ENCODE measurements at places on chromosomes 1 and 21.

- no peak for DNase-seq
Observed at GRCh38 chr1:21663951-21664805, 5.0 kb downstream of the RAP1GAP start.

GRCh38 chr1:229108598-229109201 is 162.2 kb upstream of the RAB4A start:
- no peak for DNase-seq

- DNase-seq: no peak
Observed at GRCh38 chr1:234559152-234559901, 50.7 kb downstream of the IRF2BP2 start.

DNA sequence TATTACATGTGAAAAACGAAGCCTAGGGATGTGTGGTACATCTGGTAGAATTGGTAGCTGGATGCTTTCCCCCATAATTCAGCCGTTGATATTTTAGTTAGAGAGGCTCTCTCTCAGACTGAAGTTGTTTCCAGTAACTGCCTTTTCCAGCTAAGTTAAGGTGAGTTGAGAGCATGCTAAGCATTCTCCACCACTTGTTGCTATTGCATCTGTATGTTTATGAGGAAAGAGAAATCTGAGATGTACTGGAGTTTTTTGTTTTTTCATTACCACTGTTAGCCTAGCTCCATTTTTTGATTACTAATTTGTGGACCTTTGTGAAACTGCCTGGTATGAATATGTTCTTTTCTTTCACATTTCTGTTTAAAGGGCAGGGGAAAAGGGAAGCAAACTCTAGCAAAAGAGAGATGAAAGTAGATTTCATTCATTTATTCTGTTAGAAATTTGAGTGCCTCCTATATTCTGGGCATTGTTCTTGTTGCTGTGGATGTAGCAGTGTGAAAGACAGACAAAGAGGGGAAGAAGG is 189.9 kb upstream of the CACYBP start:
- DNase-seq: no peak

DNA sequence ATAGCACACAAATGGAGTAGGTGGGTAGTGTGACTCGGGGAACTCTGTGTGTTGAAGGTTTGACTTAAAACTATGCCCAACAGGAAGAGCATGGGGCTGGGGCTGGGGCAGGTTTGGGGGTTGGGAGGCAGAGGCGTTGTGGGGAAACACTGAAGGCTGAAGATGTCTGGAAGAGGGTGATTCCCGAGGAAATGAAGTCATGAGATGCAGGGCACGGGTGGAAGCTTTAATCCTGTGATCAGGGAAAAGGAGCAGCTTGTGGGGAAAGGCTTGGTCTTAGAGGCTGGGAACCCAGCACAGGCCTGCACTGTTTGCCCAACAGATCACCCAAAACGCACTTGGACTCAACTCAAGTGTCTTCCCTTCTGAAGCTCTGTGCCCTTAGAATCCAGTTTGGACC is 26.6 kb upstream of the CTBS start:
- no peak for DNase-seq

GRCh38 chr1:221448585-221449175 is 293.2 kb downstream of the DUSP10 start:
- no peak for DNase-seq

- no peak for DNase-seq
Observed at GRCh38 chr21:30434033-30434631, 4.1 kb downstream of the KRTAP13-4 start.

GRCh38 chr1:180228648-180229482 is 1.2 kb upstream of the LHX4 start:
- no peak for DNase-seq

- no peak for DNase-seq
Observed at GRCh38 chr1:933603-933940, 9.8 kb downstream of the SAMD11 start.
